ENCODE measurements at places on chromosomes 11 and 22.

DNA sequence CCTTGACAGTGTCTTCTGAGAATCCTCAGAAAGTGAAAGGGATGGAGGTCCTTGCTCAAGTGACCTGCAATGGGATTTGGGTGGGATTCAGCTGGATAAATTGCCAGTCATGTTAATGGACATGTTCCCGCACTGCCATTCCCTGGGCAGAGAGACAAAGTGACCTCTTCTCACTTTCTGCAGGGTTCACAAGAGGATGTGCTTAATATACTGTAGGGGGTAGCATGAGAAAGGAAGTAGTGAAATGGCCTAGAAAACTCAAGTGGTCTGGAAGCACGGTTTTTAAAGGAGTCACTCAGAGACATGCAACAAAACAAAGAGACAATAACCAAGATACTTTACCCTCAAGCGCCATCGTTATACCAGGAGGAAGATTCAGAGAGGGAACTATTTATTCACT lies 70.2 kb downstream of the NELL1 start:
- no peak for DNase-seq

- no peak for DNase-seq
Measured at GRCh38 chr22:45310331-45310976, 720 bp downstream of the FAM118A start.

- DNase-seq, result no peak
Measured at GRCh38 chr22:28736301-28737155, 5.1 kb downstream of the CHEK2 start.

DNA sequence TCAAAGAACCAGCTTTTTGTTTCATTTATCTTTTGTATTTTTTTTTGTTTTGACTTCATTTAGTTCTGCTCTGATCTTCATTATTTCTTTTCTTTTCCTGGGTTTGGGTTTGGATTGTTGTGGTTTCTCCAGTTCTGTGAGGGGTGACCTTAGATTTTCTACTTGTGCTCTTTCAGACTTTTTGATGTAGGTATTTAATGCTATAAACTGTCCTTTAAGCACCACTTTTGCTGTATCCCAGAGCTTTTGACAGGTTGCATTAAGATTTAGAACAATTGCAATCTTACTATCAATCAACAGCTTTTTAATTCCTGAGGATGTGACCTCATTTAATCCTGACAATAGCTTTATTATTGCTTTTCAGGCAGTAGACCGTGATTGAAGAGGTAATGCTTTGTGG lies 94.3 kb downstream of the ZNF280B start:
- no peak for DNase-seq

DNA sequence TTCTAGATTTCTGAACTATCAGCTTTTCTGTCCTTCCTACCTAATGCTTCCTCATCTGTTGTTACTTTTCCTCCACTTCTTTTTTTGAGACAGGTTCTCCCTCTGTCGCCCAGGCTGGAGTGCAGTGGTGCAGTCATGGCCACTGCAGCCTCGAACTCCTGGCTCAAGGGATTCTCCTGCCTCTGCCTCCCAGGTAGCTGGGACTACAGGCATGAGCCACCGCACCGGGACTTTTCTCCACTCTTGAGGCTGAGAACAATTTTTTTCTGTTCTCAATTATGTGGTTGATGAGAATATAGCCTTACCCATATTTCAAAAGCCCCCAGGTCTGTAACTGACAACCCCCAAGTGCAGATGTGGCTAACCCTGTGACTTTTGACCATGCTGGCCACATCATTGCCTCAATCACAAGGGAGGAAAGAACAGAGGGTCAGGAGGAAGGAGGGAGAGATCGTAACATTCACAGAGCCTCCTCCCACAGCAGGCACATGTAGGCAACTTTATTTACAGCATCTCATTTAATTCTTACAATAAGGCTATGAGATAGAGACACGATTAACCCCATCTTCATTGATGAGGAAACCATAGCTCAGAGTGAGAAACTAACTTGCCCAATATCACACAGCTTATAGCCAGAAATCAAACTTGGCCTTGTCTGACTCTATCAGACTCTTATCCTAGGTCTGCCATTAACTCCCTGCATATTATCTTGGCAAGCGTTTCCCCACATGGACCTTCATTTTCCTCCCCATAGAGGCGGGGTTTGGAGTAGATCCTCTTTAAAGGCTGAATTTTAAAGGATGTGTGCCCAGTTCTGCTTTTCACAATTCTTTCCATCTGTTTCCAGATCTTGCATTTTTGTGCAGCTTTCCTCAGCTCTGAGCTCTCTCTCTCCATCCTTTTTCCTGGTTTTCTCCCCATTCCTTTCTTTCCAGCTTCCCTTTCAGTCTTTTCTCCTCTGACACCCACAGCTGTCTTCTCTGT lies 9.6 kb downstream of the POU2F3 start:
- DNase-seq, result no peak

- DNase-seq, result no peak
Measured at GRCh38 chr11:20064961-20065405, 95.3 kb downstream of the DBX1 start.

GRCh38 chr11:18769802-18770456 lies 21.7 kb downstream of the PTPN5 start:
- DNase-seq, result no peak

- no peak for DNase-seq
Measured at GRCh38 chr11:85619499-85619898, 7.6 kb downstream of the DLG2 start.

DNA sequence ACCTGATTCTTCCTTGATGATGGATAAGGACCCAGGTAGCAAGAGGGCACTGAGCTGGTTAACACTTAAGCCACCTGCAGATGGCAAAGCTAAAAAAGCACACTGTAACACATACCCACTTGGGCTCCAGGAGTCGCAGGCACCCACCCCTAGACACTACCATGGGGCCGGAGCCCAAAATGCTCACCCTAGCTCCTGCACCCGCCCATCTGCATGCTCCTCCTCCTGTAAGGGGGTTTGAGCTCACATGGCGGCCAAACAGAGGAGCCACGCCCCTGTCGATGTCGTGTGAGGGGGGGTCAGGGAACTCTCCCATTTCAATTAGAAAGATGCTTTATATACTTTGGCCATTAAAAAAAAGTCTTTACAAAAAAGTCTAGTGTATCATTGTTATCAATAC lies 370.7 kb downstream of the DLG2 start:
- DNase-seq, result no peak

GRCh38 chr11:68031144-68031464 lies 623 bp downstream of the NDUFS8 start:
- no peak for DNase-seq

DNA sequence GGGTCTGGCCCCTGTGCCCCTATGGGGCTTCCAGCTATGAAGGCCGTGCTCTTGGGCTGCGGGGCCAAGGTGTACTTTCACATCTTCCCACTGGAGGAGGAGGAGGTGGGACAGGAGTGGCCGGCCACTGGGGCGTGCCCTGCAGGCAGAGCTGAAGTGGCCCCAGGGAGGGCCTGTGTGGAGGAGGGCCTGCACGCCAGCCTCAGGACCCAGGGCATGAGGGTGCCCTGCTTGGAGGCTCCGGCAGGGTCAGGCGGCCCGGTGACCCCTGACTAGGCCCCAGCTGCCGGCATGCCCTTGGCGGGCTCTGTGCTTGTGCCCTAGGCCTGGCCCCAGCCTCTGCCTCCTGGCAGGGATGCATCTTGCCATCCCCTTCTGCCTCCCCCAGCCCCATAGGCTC lies 5.2 kb downstream of the PRR5 start:
- DNase-seq, result no peak

DNA sequence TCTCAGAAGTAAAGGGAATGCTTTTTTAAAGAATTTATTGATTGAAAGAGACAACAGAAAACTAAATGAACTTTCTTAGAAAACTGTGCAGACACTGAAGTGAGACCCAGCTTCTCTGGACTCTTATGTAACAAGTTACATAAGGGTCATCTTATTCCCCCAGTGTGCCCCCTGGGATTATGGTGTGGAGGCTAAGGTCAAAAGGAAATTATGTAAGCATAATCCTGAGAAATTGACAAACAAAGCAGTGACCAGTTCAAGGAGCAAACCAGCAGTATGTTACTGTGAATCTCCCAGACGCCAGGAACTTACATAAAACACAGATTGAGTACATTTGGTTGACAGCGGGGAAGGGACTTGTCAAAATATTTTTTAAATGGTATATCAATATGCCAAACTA lies 78.6 kb downstream of the SLC1A2 start:
- DNase-seq, result no peak

DNA sequence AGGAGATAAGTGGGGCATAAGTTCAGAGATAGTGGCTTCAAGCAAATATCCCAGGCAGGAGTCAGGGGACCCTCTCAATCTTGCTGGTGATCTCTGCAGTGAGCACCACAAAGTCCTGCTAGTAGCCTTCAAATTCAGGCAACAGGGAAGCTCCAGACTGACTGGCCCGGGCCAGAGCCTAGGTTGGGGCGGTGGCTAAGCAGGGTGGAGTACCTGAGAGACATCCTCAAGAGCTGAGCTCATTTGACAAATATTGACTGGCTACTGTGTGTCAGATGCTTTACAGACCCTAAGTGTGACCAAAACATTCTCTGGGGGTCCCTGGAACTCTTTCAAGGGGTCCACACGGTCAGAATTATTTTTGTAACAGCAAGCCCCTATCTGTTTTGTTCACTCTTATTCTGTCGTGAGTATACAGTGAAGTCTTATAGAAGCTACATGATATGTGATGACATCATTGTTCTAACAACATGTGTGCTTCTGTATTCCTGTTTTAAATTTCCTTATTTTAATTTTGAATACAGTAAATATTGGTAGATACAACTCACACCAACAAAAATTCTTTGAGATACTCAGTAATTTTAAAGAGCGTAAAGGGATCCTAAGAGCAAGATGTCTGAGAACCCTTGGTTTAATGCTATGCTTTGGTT lies 71.6 kb downstream of the APIP start:
- no peak for DNase-seq

GRCh38 chr11:108895579-108896480 lies 231.0 kb downstream of the DDX10 start:
- DNase-seq, result peak; percentile 42

DNA sequence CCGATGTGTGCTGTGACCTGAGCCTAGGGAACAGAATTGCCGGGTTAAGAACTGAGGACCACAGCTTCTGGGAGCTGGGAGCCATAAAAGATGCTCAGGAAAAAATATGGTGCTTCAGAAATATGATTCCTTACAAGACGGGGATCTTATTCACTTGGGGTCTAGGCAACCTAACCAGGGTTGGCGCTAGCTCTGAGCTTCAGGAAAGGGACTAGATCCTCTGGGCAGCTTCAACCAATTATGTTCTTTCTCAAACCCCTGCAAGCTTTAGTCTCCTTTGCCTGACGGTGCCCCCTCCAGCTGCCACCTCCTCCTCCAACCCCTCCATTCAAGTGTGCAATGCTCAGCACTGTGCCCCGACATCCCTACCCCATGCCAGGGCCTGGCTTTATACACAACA lies 634.1 kb upstream of the CADM1 start:
- DNase-seq, result no peak

- no peak for DNase-seq
Measured at GRCh38 chr11:16977994-16978315, 36.3 kb downstream of the PLEKHA7 start.

- DNase-seq, result no peak
Measured at GRCh38 chr11:48207881-48208280, 8.7 kb upstream of the OR4B1 start.

DNA sequence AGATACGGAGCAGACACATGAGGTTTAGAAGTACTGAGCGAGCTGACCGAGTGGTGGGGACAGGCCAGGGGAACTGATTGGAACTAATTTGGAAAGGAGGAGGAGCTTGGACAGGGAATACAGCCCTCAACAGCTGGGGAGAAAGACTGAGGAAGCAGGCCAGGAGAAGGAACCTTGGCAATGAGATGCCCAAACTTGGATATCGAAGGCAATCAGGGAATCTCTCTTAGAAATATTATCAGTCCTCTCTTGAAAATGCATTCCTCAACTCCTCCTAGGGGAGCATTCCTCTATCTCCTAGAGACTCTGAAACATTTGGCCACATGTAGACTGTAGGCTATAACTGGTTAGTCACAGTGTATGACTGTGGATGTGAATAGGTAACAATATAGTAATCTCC lies 284.6 kb downstream of the GUCY1A2 start:
- DNase-seq, result no peak

DNA sequence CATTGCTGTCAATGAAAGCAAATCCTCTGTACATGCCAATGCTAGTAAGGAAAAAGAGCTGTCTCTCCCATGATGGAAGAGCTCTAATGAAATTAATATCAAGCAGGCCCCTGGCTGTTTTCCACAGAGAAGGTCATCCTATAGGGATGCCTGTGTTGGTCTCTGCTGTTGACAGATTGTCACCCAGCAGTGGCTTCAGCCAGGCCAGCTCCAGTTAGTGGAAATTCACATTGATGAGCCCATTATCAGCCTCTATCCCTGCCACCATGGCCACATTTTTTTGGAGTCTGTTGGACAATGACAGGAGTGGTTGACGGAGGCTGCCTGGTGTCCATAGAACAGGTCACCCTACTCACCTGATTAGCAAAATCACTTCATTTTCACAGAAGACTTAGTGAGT lies 104.3 kb downstream of the GGTLC2 start:
- DNase-seq, result no peak

GRCh38 chr11:693415-693831 lies 1.6 kb downstream of the DEAF1 start:
- DNase-seq, result no peak

GRCh38 chr11:121063728-121064127 lies 37.3 kb upstream of the TECTA start:
- no peak for DNase-seq

GRCh38 chr22:45866646-45867117 lies 110.3 kb downstream of the WNT7B start:
- DNase-seq, result no peak

DNA sequence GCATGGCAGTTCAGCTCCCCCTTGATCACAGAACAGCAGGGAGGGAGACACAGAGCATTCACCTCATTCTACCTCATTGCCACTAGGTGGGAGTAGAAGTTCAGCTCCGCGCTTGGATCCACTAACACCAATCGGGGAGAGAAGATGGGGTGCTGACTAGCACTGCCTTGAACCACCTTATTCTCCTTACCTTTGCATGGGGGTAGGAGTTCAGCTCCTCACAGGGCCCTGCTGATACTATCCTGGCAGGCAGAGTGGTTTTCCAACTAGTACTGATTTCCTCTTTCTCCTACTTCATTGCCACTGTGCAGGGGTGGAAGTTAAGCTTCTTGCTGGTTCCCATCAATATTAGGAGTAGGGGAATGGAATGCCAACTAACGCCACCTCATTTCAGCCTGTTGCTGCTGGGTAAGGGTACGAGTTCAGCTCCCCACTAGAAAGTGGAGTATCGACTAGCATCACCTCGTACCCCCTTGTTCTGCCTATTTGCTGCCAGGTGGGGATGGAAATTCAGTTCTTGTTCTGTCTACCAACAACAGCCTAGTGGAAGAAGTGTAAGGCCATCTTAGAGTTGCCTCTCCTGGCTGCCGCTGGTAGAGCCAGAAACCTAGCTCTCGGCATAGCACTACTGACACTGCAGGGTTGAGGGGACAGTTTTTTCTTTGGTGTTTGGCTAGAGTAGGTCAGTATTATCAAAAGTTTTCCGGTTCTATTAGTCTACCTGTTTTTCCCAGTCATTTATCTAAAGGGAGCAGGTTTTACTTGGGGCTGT lies 550.9 kb upstream of the CCDC90B start:
- DNase-seq, result peak; percentile 4

DNA sequence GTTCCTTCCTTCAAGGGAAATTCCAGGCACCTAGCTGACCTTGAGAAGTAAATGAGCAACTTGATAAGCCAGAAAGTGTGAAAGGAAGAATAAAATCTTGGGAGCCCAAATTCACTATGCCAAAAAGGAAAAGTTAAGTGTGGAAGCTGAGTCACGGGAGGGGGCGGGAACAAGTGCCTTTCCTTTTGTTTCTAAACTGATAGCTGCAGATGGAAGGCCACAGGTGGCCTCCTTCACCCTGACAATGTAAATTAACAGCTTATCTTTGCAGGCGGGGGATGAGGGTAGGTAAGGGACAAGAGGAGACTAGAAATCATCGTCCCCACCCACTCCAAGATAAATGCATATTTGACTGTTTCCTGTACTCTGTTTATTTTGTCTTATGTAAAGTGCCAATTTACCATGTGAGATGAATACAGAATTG lies 36.4 kb upstream of the TREH start:
- DNase-seq, result no peak

Data from SJSA1 (cell line).